ENCODE measurements at places on chromosomes 3 and 15.

DNA sequence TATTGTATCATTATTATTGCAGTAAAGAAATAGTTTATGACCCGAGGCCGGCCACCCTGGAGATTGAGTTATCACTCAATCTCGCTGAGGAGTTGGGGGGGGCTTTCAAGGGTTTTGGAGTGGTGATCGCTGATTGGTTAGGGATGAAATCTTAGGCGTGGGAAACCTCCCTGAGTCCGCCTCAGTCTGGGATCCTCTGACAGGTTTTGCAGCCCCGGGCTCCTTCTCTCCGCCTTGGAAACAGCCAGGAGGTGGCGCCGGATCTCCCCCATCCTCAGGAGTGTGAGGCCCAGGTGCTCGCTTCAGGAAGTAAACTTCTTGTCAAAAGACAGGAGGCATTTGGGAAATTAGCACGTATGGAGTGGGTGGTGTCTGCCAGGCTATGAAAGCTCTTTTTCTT lies 41.1 kb upstream of the SEC61A1 start:
- peak; percentile 71 for DNase-seq

- DNase-seq, result no peak
Observed at GRCh38 chr15:78321041-78321570, 19.0 kb upstream of the CRABP1 start.

DNA sequence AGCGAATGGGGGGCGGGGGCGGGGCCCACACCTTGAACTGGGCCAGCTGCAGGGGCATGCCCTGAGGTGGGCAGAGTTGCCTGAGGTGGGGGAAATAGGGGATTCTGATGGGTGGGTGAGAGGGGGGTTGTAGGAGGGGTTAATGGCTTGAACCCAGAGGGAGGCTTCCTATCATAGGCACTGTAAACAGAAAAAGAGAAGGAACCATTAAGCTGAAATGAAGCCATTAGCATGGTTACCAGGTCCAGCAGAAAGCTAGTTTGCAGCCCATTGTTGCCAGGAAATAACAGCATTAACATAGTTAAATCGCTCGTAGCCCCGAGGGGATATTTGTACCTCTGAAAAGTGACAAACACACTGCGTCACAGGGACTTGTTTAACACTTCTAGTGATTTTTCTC lies 29.0 kb downstream of the ETV5 start:
- DNase-seq, result no peak

DNA sequence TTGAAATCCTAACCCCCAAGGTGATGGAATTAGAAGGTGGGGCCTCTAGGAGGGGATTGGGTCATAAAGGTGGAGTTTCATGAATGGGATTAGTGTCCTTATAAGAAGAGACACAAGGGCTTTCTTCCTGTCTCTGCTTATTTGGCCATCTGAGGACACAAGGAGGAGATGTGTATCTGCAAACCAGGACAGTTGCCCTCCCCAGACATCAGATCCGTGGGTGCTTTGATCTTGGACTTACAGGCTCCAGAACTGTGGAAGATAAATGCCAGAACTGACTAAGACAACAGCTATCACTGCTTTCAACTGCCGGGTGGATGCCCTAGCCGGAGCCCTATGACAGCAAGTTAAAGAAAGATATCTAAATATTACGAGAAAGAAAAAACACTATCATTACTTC lies 94.4 kb downstream of the CHRNA7 start:
- no peak for DNase-seq

GRCh38 chr3:22377421-22377820 lies 626.4 kb upstream of the ZNF385D start:
- no peak for DNase-seq

- DNase-seq, result no peak
Observed at GRCh38 chr15:34362047-34362773, 4.8 kb downstream of the LPCAT4 start.

DNA sequence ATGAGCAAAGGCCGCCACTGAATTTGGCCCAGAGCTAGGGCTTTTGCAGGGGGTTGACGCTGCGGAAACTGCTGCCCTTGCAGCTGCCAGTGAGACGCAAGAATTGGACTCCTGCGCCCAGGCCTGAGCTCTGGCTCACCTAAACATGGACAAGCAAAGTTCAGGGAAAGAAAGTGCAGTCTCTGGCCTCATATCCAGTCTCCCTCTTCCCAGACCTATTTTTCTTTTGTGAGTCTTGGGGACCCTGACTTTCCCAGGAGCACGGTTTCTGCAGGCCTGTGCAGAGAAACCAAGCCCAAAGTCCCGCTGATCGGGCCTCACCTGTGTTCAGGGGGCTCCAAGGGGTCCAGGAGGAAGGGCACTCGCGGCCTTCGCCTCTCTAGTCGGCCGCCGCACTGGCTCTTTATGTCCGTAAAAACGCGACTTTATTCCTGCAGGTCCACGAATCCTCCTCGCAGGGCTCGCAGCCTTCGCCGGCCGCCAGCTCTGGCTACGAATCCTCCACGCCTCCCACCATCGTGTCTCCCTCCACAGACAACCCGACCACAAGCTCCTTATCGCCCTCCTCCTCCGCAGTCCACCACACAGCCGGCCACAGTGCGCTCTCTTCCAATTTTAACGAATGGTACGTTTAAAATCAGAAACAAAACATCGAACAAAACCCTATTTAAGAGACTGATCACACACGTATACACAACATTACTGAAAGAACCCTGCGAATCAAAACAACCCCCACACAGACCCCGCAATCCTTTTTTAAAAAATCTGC lies 3.9 kb downstream of the ZIC1 start:
- DNase-seq, result no peak

DNA sequence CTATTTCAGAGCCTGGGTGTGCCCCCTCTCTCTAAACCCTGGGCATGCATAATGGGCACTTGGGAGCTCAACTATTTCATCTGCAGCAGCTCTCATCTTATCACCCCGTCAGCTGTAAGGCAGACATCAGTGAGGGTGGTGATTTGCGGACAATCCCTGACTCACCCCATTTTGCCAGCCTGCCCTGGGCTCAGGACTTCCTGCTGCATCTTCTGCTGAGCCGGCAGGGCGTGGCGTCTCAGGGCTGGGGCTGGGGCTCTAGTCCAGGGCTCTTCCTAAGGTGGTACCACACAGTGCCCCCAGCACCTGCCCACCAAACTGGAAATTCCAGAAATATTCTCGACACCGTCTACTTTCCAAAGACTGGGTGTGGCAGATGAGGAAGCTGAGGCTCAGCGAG lies 925 bp upstream of the PSTPIP1 start:
- DNase-seq, result peak; percentile 64

GRCh38 chr3:9135526-9135925 lies 113.9 kb downstream of the SRGAP3 start:
- no peak for DNase-seq

DNA sequence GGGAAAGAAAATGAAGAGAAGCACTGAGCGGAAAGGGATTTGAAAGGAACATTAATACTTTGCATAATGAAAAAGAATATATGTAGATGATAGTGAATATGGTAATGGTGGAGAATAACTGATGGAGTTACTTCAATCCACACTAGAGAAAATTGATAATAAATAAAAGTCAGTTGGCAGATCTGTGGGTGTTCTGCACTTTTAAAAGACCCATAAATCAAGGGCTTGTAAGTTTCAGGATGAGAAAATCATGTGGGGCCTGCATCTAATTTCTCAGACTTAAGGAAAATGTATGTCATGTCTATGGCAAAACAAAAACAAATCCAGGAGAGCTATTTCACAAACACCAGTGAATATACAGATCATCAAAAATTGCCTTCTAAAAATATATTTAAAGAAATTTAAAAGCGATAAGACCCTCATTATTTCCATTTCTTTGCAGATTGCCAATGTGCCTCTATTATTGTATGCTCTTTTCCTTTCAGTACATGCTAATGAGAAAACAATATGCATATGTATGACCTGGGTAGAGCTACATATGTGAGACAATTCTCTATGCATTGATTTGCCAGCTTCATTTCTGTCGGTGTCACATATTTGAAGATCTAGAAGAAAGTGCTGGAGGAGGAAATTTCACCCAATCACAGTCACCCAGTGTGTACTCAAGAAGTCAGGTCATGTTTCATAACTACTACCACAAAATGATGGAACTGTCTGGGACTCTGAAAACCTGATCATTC lies 269.9 kb upstream of the PDZRN3 start:
- DNase-seq, result no peak

DNA sequence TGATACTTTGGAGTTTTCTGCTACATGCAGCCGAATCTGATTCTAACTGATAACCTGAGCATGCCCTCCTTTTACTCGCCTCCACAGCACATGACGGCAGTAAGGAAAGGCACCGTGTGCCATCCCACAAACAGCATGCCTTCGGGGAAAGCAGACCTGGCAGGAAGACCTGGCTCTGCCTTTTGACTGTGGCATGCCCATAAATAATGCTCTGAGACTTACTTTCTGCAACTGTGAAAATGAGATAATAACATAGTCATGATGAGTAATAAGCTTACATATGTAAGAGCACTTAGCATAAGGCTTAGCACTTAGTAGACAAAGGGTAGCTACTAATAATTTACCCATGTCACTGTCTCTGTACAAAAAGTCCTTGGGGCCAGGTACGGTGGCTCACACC lies 32.9 kb downstream of the MTHFS start:
- DNase-seq, result peak; percentile 63

DNA sequence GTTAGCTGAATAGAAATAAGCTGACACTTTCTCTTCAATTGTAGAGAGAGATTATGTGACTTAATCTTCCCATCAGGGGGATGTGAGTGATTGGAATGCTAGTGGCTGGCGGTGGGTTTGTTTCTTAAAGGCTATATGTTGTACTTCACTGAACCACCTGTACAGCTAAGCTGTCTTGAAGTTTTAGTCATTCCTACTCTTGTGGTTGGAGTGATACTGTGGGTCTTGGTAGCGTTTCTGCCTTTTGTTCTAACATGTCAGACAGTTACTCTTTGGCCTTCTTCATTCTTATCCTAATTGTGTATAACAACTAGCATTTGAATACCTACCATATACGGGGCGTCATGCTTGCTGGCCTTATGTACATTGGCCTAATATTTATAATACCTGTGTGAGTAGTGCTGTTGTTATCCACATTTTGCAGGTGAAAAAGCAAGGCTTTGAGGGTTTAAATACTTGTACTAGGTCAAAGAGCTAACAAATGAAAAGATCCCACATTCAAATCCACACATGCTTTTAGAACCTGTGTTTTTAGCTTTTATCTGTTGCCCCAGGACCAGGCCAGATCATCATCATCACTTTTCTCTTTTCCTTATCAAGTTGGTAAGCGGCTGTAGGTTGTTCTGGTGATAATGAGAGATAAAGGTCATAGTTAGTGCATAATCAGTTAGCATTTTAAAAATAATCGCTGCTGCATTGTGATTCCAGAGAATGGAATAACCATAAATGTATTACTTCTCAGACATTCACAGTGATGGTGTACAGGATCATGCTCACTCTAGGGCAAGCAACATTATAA lies 50.2 kb downstream of the AKAP13 start:
- DNase-seq, result no peak

DNA sequence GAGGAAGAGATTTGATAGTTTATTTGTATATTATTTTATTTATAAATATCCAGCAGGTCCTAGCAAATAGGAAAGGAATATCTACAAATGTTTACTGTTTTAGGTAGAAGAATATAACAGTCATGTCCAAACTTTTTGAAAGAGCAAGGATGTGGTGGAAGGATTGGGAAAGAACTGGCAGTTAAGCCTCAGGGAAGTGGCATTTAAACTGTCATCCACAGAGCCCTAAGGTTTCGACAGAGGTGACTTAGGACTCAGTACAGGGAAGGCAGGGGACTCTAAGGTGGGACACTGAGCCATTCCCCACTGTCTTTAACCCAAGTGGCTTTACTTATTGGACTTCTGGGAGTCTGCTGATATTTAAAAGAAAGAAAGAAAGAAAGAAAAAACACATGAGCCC lies 11.8 kb upstream of the TMEM87A start:
- DNase-seq, result no peak

DNA sequence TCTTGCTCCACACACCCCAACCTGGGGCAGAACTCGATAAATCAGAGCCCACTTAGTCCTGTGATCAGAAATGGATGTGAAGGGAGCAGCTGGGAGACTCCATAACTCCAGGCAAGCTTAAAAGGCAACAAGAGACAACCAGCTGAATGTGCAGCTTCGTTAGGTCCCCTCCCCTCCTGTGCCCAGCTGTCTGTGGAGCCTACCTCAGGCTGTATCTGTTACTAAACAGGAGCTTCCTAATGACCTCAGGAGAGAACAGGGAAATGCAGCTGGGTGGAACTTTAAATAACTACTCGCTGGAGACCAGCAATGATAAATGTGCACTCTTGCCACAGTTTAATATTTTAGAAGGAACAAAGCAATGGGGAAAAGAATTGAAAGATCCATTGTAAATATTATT lies 25.9 kb downstream of the SLC9A9 start:
- DNase-seq, result no peak

- no peak for DNase-seq
Observed at GRCh38 chr3:115833074-115833473, 209.8 kb downstream of the GAP43 start.

- peak; percentile 6 for DNase-seq
Observed at GRCh38 chr15:44130778-44131177, 64.3 kb downstream of the FRMD5 start.

DNA sequence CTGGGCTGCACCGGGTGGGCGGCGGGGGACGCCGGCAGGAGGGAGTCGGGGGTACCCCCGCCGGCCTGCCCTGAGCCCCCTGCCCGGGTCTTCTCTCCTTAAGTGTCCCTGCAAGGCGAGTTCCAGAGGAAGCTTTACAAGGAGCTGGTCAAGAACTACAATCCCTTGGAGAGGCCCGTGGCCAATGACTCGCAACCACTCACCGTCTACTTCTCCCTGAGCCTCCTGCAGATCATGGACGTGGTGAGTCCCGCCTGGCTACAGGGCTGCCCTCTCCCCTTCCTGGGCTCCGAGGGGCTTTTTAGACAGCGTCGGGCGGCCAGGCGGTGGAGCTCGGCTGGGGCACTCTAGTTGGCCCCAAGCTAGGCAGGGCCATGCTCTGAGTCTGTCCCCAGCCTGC lies 480 bp downstream of the CHRNA7 start:
- DNase-seq, result no peak

DNA sequence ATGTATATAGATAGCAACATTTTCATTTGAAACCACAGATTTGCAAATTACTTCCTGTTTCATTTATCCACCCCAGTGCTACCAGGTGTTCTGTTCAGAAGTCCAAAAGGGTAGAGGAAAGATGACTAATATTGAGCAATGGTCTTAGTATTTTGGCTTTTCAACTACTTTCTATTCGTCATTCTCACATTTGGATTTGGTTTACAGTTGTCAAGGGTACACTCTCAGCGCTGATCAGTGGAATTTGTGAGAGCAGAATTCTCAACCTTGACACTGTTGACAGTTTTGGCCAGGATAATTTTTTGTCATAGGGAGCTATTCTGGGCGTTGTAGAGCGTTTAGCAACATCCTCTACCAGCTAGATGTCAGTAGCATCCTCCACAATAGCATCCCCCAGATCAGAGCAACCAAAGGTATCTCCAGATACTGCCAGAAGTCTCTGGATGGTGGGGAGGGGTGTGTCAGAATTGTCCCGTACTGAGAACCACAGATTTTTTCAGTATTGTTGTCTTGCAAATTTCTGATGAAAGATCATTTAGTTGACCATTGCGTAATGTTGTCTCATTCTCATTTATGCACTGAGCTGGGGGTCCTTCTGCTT lies 4.2 kb downstream of the HMCES start:
- peak; percentile 59 for DNase-seq

All from RWPE1 (cell line).